Activated CD4-positive, alpha-beta T cell treated with anti-CD3 and anti-CD28 coated beads, Interleukin-10, Interleukin-2, amounts not matched to agents 100 ng/mL and 50 ng/mL, durations not matched to agents 16 hours and 8 hours (primary cell): ENCODE measurements at places on chromosomes 13 and 19.

DNA sequence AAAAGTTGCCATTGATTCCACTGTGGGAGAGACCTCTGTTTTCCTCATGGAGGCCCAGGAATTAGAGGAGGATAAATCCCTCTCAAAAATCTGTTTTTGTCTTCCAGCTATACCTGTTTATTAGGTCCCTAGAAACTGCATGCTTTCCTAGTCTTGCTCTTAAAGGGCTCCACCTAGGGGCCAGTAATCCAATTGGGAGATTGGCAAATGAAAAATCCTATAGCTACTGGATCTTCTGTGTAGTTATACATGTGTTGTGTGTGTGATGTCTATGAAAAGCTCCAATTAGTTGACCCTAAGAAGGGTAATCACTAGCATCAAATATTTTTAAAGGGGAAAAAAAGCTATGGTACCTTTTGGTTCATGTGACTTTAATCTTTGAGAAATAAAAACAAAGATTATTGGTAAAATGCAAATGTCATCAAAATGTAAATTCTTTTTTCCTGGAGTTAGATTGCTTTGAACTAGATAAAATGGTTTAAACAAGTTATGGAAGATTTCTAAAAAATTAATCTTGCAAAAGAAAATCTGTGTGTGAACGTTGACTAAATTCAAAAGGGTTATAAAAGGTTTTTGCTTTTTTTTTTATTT, 63.4 kb upstream of the C1QTNF9B start:
- peak; percentile 54 for DNase-seq

GRCh38 chr19:8445488-8446001, 770 bp downstream of the HNRNPM start:
- peak; percentile 55 for DNase-seq

DNA sequence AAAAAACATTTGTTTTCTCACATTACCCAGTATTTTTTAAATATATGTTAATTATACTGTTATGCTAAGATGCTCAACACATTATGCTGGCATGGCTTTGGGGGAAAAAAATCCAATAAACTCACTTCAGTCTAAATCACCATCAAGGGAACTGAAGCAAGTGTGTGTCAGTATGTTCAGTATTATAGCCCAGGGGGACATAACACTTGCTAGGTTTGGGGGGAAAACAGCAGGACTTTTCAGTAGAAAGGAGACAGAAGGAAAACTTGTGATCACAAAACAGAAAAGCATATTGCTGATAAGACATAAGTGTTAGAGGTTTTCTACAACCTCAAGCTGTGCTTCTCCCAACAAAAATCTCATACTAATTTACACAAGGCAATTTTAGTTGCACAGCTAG, 1759.9 kb upstream of the PCDH20 start:
- no peak for DNase-seq

GRCh38 chr13:100235311-100235901, 146.5 kb downstream of the PCCA start:
- peak; percentile 59 for DNase-seq

DNA sequence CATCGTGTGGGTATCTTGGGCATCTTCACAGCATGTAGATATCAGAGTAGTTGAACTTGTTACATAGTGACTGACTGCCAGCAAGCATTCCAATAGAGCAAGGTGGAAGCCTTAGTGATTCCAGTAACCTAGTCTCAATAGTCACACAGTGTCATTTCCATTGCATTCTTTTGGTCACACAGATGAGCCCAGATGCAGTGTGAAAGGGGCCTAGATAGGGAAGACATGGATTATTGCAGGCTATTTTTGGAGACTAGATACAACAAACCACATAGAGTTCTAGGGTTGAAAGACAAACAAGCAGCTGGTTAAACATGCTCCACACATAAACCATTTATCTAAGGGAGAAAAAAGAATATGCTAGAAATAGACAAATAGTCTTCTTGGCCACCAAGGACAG, 553.5 kb downstream of the DCT start:
- no peak for DNase-seq

GRCh38 chr13:48185018-48185417, 48.0 kb upstream of the ITM2B start:
- DNase-seq: no peak

DNA sequence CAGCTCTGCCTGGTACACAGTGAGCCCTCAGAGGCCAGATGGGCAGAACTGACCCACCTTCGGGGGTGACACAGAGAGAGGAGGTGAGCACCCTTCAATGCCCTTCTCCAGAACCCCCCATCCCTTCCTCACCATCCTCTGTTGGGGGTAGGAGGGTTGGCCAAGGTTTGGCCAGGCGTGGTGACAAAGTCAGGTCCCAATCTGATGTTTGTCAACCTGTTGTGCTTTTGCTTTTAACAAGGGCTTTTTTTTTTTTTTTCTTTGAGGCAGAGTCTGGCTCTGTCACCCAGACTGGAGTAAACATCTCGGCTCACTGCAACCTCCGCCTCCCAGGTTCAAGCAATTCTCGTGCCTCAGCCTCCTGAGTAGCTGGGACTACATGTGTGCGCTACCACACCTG, 7.3 kb downstream of the PTGIR start:
- no peak for DNase-seq

DNA sequence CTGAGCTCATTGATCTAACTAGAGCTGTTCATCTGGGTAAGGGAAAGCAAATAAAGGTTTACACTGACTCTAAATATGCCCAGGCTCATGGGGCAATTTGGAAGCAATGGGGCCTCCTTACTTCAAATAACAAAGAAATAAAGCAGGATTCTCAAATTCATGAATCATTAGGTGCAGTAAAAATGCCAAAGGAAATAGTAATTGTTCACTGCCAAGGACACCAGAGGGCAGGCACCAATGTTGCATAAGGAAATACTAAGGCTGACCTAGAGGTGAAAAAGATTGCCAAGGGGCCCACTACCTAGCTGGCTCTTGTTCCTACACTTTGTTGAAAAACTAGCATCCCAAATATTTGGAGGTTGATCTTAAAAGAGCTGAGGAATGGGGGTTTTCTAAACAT, 1686.7 kb upstream of the MIR17HG start:
- no peak for DNase-seq

DNA sequence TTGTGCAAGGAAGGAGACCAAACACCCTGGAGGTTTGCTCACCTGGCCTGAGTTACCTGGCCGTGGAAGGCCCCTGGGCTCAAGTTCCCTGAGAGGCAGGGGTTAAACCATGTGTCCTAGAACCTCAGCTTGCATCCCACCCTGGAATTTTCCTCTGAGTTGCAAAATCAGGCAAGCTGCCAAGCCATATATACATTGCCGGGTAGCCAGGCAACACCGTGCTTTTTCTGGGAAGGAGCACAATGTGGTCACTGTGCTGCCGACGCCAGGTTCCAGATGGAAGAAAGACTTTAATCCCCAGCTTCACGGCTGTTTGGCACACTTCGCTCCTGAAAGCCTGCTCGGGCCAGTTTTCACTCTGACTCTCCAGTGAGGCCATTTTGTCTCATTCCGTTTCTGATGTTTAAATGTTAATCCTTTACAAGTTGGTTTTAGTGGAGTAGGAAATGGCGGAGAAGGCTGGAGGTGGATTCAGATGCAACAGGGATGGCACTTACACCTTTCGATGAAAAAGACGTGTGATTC, 60.1 kb upstream of the PEG3 start:
- DNase-seq: no peak

DNA sequence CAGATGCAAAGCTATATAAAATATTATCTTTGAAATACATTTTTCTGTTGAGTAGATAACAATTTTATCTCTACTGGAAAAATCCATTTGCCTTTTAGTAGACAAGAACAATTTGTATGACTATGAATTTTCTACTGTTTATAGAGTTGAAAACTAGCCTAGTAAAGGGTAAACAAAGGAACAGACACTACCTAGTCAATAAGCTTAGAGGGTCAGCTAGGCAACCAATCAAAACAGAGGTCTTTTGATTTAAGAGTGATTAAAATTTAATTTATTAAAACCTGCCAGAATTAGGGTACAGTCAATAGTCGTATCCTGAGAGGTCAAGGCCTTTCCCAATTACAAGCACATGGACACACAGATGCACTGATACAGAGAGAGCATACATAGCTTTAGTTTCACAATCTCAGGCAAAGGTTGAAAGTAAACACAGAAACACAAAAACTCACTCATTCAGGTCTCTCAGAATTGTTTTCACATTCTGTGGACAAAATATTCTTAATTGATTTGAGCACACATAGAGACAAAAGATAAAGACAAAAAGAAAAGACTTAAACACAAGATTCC, 24.5 kb upstream of the GPC6 start:
- no peak for DNase-seq

DNA sequence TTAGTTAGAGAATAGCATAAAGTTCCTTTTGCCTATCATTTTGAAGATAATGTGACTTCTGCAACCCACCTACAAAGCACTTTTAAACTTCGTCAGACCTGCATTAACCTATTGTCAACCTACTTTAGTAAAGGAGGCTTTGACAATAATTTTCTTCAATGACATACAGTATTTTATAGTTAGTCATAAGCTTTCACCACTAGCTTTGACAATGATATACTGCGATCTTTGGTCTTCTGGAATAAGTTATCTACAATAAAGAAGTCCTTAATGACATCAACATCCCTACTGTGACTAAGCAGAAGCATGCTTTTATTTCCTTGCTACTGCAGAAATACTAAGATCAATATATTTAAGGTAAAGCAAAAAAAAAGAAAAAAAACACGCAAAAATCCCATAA, 9.5 kb downstream of the PCDH17 start:
- no peak for DNase-seq

DNA sequence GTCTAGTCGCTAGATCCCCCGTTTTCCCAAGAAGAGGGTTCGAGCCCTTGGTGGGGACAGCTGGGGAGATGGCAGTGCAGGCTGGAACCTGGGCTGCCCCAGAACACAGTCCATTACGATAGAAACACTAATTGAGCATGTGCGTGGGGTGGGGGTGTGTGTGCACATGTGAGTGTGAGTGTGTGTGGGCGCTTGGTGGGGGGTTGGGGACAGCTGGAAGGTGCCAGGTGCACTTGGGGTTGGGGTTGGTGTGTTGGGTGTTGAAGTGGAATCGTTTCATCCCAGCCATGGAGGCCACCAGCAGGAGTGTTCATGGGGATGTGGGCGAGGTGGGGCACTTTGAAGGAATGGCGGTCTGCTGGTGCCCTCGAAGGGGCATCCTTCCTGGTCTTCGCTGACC, 18.1 kb upstream of the NPAS1 start:
- no peak for DNase-seq

GRCh38 chr13:93550236-93550635, 323.6 kb downstream of the GPC6 start:
- no peak for DNase-seq

- DNase-seq: peak; percentile 13
Observed at GRCh38 chr13:106499896-106500295, 35.6 kb downstream of the EFNB2 start.

GRCh38 chr13:106173346-106173745, 362.1 kb downstream of the EFNB2 start:
- no peak for DNase-seq

DNA sequence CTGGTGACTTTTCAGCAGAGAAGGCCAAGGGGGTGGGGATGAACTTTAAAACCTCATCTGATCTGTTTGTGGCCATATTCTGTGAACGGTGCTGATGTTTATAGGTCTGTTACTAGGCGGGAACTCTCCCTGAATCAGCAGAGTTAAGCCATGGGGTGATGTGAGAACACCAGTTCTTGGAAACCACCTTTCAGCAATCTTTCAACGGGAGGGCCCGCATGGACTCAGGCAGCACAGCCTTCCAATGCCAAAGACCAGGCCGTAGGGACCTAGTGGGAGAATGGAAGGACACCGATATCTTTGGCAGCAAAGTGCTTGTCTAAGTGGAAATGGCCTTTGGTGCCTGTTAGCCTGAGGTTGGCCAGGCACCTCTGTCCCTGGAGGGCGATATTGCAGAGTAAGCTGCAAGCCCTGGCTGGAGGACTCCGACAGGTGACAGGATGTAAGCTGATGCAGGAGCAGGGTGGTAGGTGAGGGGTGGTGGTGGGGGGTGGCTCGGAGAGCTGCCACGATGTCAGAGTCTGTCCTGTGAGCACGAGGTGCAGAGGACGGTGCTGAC, 57.0 kb downstream of the ERCC5 start:
- DNase-seq: no peak

DNA sequence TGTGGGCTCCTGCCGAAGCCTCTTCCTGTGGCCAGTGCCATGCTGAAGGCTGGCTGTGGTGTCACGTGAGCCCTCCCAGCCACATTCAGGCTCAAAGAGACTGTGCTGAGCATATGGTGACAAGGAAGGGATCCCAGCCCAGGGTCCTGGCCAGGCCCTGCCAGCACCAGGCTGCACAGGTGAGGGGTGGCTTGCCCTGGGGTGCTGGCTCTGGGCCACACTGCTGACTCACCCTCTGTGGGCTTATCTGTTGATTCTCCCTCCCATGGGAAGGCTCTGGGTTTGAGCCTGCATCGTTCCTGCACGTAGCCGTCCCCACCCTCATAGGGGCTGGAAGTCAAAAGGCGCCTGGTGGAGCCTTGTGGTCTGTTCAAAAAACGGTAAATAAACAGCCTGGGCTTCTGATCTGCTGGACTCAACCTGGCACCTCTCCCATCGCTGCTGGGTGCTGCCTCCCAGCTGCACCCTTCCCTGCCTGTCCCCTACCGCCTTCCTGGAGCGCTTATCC, 31.1 kb downstream of the DNM2 start:
- DNase-seq: no peak

GRCh38 chr19:4326837-4327251, 11.8 kb downstream of the STAP2 start:
- no peak for DNase-seq

DNA sequence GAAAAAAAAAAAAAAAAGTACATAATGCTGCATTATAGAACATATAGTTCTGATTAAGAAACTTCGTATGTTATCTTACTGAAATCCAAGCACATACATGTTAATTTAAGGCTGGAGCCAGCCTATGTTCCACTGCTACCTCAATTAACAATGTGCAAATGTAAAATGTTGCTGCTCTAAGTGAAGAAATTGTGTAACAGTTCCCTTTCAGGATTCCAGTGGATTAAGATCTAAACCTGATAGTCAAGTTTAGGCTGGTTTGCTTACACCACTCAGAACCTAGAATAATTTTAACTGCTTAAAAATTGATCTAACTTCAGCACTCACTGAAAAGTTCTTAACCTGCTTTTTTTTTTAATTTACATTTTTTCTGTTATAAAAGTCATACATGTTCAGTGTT, 4.2 kb downstream of the VPS36 start:
- no peak for DNase-seq

DNA sequence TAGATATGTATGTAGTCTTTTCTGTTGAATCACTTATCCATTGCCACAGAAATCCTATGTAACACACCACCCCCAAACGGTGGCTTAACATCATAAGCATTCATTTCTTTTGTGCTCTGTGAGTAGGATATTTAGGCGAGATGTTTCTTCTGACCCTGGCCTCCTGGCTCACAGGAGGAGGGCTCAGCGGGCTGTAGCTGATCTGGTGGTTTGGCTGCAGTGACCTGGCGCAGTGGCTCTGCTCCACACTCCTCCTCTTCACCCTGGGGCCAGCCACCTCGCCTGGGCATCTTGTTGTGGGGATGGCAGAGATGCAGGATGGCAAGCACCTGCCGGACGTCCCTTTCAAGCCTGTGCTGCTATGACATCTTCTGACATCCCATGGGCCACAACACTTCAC, 147.1 kb upstream of the IRS2 start:
- DNase-seq: no peak
